SW 1271 (cell line): ENCODE measurements at places on chromosomes 3 and 15.
A peak's percentile ranks its signal among the peaks of the same experiment; 100 is the strongest.

DNA sequence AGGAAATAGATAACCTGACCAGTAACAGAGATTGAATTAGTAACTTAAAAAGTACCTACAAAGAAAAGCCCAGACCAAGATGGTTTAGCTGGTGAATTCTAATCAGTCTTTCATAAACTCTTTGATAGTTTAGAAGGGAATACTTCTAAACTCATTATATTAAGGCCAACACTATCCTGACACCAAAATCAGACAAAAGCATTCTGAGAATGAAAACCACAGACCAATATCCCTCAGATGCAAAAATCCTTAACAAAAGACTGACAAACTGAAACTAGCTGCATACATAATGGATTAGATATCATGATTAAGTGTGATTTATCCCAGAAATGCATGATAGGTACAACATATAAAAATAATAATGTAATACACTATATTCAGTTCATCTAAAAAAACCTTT is 115.6 kb downstream of the RFX7 start:
- DNase-seq = no peak

GRCh38 chr3:67017211-67017610 is 19.1 kb downstream of the KBTBD8 start:
- DNase-seq = no peak

- DNase-seq = no peak
These were observed 71.0 kb downstream of the CHD2 start for GRCh38 chr15:92971081-92971480.

DNA sequence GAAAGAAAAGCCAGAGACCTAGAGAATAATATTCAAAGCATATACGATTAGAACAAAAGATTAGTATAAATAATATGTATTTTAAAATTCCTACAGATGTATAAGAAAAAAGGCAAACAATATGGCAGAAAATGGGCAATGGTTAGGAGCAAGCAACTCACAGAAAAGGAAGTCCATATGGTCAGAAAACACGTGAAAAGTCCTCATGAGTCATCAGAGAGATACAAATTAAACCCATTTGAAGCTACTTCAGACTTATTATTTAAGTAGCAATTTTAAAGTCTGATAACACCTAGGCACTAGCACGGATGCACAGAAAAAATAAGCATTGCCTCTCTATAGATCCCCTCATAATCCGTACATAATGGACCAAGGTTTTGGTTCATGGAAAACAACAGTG is 25.6 kb downstream of the SLC7A14 start:
- no peak for DNase-seq

GRCh38 chr3:46222435-46223161 is 14.5 kb upstream of the CCR1 start:
- DNase-seq = no peak

DNA sequence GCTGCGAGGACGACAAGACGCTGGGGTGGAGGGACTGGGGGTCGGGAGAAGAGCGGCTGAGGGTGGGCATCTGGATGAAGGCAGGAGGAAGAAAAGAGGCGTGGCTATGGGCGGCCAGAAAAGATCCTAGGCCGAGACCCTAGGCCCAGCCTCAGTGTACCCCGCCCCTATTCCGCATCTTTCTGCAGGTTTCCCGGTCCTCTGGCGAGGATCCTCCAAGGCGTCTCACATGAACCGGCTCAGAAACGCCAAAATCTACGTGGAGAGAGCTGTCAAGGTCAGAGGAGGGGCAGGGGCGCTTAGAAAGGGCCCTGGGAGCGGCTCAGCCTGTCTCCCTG is 340 bp downstream of the TTLL3 start:
- DNase-seq = no peak

- DNase-seq = no peak
These were observed 177.7 kb downstream of the ISL2 start for GRCh38 chr15:76514282-76514681.

DNA sequence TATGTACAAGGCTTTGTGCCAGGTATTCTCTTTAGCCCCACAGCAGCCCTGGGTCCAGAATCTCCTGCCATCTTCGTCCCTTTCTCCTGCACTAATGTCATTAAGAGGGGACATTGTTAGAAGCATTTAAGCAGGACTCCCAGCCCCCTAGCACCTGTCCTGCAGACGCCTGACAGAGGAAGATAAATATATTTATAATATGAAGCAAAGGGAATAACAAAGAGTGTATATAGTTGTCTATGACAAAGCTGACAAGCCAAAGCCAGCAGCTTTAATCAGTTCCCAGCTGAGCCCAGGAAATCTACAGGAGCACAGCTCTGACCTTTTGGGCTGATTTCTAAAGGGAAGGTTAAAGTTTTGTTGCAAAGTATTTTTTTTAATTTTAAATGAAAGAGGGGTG is 96.0 kb downstream of the MEGF11 start:
- no peak for DNase-seq

- DNase-seq = peak; percentile 32
These were observed 11.7 kb downstream of the SLC25A36 start for GRCh38 chr3:140953028-140953960.

- DNase-seq = no peak
These were observed 34.7 kb downstream of the ZNF710 start for GRCh38 chr15:90035840-90036230.

DNA sequence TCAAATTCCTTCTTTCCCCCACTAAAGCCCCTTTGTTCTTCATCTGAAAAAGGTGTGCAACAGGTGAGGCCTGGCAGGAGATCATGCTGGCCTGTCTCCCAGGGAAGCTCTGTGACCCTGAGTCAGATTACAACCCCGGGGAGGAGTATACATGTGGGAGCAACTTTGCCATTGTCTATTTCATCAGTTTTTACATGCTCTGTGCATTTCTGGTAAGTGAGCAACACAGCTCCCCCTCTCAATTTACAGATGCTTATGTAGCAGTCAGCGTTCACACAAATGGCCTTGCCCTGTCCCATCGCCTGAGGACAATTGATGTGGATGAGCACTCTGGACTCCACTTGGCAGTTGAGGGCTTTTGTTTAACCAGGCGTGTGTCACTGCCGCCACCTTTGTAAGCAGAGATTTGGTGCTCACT is 70.4 kb downstream of the CHDH start:
- DNase-seq = no peak
